Progenitor cell of endocrine pancreas (in vitro differentiated cells): ENCODE measurements at places on chromosomes 2 and 18. TPM values are rescaled to one million over a fixed set of nuclear protein-coding genes. Genes with fewer than 3 reads are reported as not detected.

Gene CD226
- 0.49 and 0.55 TPM in 2 replicates for total RNA-seq

Gene NAGK
- 115 and 127 TPM in 2 replicates for total RNA-seq

Gene MAL
- total RNA-seq: not detected in 2 replicates

Gene C1QL2
- total RNA-seq: 0.14 and 0.24 TPM in 2 replicates

Gene GALR1
- total RNA-seq: 2.9 and 4.0 TPM in 2 replicates

Gene IL1RN
- total RNA-seq: not detected in 2 replicates

Gene IL1RL1
- not detected in 2 replicates for total RNA-seq

Gene CLEC4F
- total RNA-seq: not detected in 2 replicates

Gene IL1R2
- total RNA-seq: not detected in 2 replicates

Gene SMYD1
- total RNA-seq: not detected in 2 replicates

Gene LAMA1
- total RNA-seq: 257 and 299 TPM in 2 replicates

Gene TLX2
- total RNA-seq: 0.33 TPM in 1 of 2 replicates, not detected in the other

Gene CDH19
- total RNA-seq: not detected in 2 replicates

Gene ACTG2
- total RNA-seq: 0.19 and 0.31 TPM in 2 replicates

Gene LIPG
- 34.1 and 34.4 TPM in 2 replicates for total RNA-seq

Gene PMAIP1
- total RNA-seq: 4.6 and 4.9 TPM in 2 replicates

Gene OBSL1
- total RNA-seq: 197 and 198 TPM in 2 replicates

Gene TMEM247
- total RNA-seq: not detected in 2 replicates

Gene SIX2
- total RNA-seq: 4.0 and 7.0 TPM in 2 replicates

Gene SLC30A3
- not detected in 2 replicates for total RNA-seq

Gene UGT1A10
- not detected in 2 replicates for total RNA-seq

Gene GBX2
- total RNA-seq: 0.24 TPM in 1 of 2 replicates, not detected in the other

Gene SLC9A4
- 0.62 and 0.93 TPM in 2 replicates for total RNA-seq

Gene UGT1A5
- not detected in 2 replicates for total RNA-seq

Gene CHRND
- total RNA-seq: 0.12 TPM in 1 of 2 replicates, not detected in the other

Gene SCYGR1
- not detected in 2 replicates for total RNA-seq

Gene PFN4
- total RNA-seq: 0.55 and 1.1 TPM in 2 replicates

Gene FOXI3
- total RNA-seq: 0.57 and 0.98 TPM in 2 replicates

Gene GDF7
- total RNA-seq: 0.16 and 0.17 TPM in 2 replicates

Gene FAP
- total RNA-seq: not detected in 2 replicates

Gene C2orf78
- not detected in 2 replicates for total RNA-seq

Gene LRP2
- 42.2 and 44.4 TPM in 2 replicates for total RNA-seq

Gene LRRC30
- not detected in 2 replicates for total RNA-seq

Gene RIF1
- 53.0 and 54.4 TPM in 2 replicates for total RNA-seq

Gene GPR148
- 0.46 and 1.2 TPM in 2 replicates for total RNA-seq

Gene COL6A3
- 0.82 and 1.0 TPM in 2 replicates for total RNA-seq
